CD4-positive, alpha-beta T cell treated with Interleukin-17A for 4 hours (primary cell): ENCODE measurements at places on chromosomes 2 and 18.

DNA sequence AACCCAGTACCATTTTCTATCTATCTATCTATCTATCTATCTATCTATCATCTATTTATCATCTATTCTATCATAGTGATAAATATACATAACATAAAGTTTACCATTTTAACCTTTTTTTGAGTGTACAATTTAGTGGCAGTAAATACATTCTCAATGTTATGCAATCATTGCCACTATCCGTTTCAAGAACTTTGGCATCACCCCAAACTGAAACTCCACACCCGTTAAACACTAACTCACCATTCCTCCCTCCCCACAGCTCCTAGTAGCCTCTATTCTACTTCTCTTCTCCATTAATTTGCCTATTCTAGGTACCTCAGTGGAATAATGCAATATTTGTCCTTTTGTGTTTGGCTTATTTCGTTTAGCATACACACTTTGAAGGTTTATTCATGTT lies 82.5 kb upstream of the KCNE4 start:
- DNase-seq = no peak

DNA sequence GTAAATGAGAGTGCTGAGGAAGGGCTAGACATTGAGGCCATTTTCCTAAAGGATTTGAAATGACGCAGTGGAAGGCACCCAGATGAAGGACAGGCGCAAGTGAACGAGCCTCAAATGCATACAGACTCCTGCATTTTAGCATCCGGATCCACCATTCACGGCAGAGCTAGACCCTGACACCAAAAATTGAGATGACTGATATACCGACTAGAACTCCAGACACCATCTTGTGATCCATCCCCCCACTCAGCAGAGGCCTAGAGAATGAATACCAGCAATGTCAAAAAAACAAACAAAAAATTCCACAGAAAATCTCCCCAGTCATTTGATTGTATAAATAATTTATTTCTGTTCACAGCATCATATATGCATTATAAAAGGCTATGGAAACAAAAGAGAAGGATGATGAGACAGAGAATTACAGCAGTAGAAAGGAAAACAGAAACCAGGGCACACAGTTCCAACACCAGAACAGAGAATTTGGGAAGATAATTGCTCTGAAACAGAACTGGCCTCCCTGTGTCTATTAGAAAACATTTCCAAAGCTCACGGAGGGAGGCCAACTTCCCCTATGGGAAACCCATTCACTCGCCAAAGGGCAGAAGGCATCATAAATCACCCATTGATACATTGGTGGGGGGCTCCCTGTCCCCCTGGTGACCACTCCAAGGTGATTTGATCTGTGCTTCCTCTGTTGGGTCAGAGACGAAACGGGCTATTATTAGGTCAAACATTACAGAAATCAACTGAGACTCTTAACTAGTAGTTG lies 4.0 kb downstream of the ARL4C start:
- peak; percentile 47 for DNase-seq

DNA sequence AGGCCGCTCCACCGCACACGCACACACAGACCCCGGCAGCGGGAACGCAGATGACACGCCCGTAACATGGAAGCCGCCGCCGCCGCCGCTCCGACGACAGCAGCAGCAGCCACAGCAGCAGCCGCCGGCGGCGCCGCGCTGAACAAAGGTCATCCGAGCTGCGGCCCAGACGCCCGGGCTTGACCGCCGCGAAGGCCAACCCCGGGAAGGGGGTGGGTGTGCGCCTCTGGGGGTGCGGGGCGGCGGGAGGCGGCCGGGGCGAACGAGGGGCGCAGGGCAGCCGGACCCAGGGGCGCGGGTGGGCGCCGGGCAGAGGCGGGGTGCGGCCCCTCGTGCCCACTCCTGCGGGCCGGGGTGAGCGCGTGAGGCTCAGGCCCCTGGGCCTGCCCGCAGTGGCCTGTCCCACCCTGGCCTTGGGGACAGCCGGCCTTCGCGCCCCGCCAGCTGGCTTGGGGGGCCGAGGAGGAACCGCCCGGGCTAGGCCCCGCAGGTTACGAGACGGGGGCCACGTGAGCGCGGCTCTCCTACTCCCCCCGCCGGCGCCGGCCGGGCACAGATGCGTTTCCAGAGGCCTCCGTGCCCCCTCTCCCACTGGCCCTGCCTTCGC lies 1.0 kb upstream of the ZNF532 start:
- DNase-seq = peak; percentile 53

- DNase-seq = no peak
Observed at GRCh38 chr2:41206004-41206403, 754.1 kb upstream of the SLC8A1 start.

DNA sequence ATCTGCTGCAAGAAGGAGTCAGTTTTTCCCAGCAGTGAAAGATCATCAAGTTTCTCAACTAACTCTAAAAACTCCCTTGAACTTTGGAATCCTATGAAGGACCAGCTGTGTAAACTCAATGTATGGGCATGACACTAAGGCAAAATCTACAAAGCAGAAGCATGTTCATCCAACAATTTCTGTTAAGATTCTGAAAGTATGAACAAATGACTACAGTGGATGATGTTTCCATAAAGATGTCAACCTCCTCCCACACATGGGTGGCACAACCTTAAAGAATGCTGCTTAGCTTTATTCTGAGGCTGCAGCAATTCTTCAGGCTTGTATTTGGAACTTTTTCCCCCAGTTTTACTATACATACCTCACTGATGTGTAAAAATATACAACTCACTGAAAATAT lies 47.2 kb downstream of the WDR33 start:
- DNase-seq = no peak

DNA sequence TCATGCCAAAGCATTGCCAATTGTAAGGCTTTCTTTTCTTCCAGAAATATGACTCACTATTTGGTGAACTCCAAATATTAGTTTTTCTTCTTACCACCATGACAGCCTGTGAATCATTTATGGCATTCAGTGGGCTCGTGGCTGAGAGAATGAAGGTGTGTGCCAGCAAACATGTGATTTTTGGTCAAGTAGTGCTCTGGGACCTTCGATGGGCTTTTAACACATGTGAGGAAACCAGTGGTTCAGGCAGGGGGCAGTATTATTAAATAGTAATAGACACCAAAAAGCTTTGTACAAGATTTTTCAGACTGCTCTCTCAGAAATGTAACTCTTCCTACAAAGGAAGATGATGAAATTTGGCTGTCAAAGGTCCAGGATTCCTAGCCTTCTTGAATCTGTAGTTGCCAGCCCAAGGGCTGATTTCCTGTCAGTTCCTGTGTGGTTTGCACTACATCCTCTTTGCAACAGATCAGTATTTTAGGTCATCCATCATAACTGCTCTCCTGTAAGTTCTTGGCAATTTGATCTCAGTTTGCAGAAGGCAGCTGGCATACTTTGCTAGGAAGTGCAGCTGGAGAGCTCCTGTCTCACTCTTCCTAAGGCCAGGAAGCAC lies 64.3 kb downstream of the BABAM2 start:
- peak; percentile 18 for DNase-seq

DNA sequence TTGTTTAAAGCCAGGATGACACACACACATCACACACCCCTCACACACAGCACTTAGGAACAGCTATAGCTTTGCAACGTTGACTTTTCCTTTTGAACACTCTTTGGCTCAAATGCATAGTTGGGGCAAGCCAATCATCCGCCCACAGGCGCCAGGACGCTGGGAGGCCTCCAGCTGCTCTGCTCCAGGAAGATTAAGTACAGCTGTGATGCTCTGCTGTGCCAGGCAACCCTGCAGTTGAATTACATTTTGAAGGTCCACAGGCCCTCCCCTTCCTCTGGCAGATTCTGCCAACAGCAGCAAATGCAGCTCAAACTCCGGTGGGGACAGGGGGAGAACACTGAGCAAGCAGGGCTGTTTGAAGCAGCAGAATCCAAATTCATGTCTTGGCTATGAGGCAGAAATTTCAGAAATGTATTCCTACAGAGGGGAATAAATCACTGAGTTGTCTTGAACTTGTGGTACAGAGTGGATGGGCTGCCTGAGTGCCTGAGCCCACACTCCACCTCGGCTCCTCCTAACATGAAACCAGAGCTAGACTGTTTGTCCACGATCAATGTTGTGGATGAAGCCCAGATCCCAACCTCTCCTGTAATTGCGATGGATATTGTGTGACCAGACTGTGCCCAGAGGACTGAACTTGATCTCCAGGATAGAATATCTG lies 86.5 kb upstream of the PPP1CB start:
- DNase-seq = no peak

- no peak for DNase-seq
Observed at GRCh38 chr2:108125581-108125980, 114.2 kb upstream of the SULT1C3 start.

GRCh38 chr2:174971868-174972781 lies 33.1 kb downstream of the CHN1 start:
- no peak for DNase-seq

- no peak for DNase-seq
Observed at GRCh38 chr2:9252002-9252357, 45.4 kb downstream of the ASAP2 start.

GRCh38 chr2:18950361-18950851 lies 361.0 kb upstream of the NT5C1B start:
- DNase-seq = no peak

DNA sequence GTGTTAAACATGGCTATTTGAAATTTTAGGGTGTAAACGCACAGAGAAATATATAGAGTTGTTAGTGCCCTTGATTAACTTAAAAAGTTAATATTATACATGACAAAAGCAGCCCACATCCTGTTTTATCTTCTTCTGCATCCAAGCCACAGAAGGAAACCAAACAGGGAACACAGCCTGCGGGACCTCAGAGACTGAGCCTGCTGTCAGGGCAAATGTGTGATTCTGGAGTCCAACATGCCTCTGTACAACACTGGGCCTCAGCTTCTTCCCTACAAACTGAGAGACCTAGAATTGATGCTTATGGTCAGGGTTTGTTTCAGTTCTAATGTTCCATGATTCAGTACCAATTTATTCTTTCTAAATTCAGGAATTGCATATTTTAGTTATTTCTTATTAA lies 404.7 kb downstream of the FBXO15 start:
- no peak for DNase-seq

DNA sequence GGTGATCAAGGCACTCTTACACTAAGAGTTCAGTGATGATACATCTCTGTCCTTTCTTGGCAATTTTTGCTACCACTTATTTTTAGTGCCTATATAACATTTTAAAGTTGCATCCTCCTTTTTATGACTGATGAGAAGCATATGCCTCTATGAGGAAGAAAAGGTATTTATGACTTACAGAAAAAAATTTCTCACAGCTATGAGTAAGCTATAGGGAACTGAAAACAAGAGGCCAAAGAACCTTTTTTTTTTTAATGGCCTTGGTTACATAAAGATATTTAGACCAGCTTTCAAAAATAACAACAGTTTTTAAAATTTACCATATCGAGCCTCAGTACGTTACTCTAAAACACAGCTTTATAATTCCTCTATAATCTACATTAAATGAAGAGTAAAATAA lies 21.3 kb downstream of the MBD5 start:
- no peak for DNase-seq

GRCh38 chr2:23590241-23590869 lies 205.4 kb downstream of the KLHL29 start:
- no peak for DNase-seq

DNA sequence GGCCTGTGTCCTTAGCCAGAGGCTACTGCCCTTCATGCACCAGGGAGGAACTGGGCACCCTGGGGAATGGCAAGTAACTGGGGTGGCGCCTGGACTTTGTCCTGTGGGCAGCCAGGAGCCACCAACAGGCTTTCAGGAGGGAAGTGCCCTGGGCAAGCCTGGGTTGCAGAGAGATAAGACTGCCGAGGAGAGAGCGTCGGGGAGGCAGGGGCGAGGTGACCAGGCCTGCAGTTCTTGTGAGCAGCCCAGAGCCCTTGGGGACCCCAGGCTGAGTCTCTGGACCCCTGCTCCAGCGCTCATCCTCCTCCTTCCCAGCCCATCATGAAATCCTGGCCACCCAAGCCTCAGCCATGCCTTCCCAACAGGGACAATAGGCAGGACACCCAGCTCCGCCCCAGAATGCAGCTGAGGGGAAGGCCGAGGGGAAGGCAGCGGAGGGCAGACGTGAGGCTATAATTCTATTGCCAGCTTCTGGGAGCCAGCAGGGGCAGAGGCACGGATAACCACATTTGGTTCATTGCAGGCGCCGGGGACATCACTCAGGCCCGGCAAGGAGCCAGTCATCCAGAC lies 25.1 kb downstream of the ADRA2B start:
- DNase-seq = no peak

DNA sequence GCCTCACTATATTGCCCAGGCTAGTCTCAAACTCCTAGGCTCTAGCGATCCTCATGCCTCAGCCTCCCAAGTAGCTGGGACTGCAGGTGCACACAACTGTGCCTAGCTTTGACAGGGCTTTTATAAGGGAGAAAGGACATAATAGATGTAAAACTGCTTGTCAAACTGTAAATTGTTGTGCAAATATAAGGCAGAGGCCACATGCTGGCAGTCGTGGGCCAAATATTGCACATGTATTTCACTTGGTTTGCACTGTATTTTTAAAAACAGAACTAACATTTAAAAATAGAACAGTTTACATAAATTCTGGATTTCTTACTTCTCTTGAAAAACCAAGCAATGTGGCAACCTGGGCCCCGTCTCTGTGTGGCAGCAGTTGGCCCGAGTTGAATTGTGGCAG lies 31.2 kb upstream of the MYO3B start:
- DNase-seq = no peak

GRCh38 chr2:202681688-202682205 lies 47.0 kb downstream of the FAM117B start:
- DNase-seq = no peak

GRCh38 chr18:35939138-35939537 lies 33.3 kb upstream of the RMP24 start:
- DNase-seq = no peak

GRCh38 chr2:9950521-9951271 lies 797 bp upstream of the GRHL1 start:
- DNase-seq = no peak

GRCh38 chr2:190922376-190922775 lies 41.8 kb downstream of the GLS start:
- no peak for DNase-seq

DNA sequence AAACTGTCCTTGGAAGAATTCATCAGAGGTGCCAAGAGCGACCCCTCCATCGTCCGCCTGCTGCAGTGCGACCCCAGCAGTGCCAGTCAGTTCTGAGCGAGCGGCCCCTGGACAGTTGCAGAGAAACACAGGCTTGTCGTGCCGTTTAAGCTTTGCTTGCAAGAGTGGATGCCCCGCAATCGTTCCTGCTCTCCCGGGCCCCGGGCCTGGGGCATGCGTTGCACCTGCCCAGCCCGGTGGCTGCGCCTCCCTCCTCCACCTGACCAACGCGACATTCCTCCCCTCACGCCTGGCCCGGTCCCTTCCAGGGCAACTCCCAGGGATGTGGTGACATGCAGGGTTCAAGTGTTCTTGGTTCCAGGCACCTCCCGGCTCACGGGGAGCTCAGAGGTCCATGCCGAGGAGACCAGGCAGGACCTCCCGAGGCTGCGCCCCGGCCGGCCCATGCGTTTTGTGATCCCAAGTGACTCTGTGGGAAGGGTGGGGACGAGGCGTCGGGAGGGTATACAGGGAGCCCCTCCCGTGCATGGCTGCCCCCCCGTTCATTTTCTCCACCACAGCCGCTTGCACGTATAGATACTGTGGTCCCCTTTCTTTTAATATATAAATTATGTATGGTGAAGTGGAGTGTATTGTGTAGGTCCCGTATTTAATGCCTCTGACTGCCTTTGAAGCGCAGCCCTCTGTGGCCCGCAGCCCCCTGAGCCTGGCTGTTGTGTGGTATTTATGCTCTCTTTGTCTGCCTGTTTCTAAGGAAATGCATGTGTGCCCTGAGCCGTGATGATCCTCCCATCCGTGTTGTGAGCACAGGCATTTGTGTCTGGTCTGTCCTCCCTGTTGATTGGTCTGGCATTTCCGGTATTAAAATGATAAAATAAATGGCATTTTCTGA lies 21.2 kb downstream of the ODC1 start:
- no peak for DNase-seq
